ENCODE measurements at places on chromosomes 6 and 20. TPM values are rescaled to one million over a fixed set of nuclear protein-coding genes. Genes with fewer than 3 reads are reported as not detected.

The HLA-DRB1 gene
- not detected for total RNA-seq

The RAET1L gene
- total RNA-seq: not detected

The SYNCRIP gene
- total RNA-seq: 122 TPM

The PRRT1 gene
- total RNA-seq: 0.09 TPM

The NMBR gene
- not detected for total RNA-seq

The VGLL2 gene
- total RNA-seq: not detected

The TUBB2B gene
- 18.3 TPM for total RNA-seq

The OR12D3 gene
- total RNA-seq: not detected

The RRBP1 gene
- 293 TPM for total RNA-seq

The ZBTB2 gene
- 5.0 TPM for total RNA-seq

The SCRT2 gene
- not detected for total RNA-seq

Data from smooth muscle cell of the umbilical artery (primary cell).